ENCODE measurements at places on chromosomes 6 and 20.

DNA sequence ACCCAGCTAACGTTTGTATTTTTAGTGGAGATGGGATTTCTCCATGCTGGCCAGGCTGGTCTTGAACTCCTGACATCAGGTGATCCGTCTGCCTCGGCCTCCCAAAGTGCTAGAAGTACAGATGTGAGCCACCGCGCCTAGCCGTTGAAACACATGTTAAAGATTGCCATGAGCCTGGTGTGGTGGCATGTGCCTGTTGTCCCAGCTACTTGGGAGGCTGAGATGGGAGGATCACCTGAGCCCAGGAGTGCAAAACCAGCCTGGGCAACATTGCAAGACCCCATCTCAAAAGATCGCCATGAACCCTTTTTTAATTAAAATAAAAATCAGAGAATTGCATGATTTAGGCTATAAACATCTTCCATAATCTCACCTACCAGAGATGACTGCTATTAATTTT lies 2.7 kb downstream of the EFCAB8 start:
- no peak overlapping the region for H3K4me3 ChIP-seq
- peaks cover 18% of the 10 kb centered on the region for H3K36me3 ChIP-seq
- H3K4me1 ChIP-seq: no peaks in the 10 kb centered on the region
- no peak for ATAC-seq

DNA sequence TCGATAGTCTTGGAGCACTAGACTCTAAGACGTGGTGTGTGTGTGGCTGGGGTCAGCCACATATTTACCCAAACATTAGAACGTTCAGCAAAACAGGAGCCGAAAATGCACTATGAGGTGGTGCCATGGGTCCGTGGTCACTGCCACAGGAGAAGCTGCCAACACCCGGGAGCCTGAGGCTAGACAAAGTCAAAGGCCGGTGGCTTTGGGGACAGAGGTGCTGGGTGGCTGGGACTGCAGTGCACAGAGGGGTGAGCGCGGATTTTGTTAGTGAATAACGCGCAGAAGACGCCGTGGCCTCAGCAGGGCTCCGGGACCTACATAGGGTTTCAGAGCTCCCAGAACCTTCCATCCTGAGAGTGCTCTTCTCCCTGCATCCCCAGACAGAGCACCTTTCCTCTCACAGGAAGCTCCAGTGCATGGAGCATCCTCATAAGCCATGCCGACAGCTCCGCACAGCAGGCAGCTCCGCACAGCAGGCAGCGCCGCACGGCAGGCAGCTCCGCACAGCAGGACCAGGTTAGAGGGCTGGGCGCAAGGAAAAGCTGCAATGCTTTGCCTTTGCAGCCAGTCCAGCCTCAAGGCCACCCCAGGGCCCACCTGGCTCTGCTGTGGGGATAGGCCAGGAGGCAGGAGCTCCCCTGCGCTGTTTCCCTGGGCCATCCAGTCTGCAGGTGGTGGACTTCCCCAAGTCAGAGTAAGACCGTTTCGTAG lies 304.1 kb downstream of the TAF4 start:
- H3K4me1 ChIP-seq: no peaks in the 10 kb centered on the region
- H3K4me3 ChIP-seq: no peak overlapping the region
- H3K27me3 ChIP-seq: peaks cover 7% of the 10 kb centered on the region
- no peak overlapping the region for H3K27ac ChIP-seq
- ATAC-seq: no peak
- no peaks in the 10 kb centered on the region for H3K36me3 ChIP-seq

- H3K4me1 ChIP-seq: peaks cover 24% of the 10 kb centered on the region
- no peaks in the 10 kb centered on the region for H3K36me3 ChIP-seq
- H3K27me3 ChIP-seq: no peaks in the 10 kb centered on the region
- H3K27ac ChIP-seq: peak overlapping the region; percentile 92
- no peak for ATAC-seq
Observed at GRCh38 chr6:110590821-110591351, 114.5 kb upstream of the SLC22A16 start.

DNA sequence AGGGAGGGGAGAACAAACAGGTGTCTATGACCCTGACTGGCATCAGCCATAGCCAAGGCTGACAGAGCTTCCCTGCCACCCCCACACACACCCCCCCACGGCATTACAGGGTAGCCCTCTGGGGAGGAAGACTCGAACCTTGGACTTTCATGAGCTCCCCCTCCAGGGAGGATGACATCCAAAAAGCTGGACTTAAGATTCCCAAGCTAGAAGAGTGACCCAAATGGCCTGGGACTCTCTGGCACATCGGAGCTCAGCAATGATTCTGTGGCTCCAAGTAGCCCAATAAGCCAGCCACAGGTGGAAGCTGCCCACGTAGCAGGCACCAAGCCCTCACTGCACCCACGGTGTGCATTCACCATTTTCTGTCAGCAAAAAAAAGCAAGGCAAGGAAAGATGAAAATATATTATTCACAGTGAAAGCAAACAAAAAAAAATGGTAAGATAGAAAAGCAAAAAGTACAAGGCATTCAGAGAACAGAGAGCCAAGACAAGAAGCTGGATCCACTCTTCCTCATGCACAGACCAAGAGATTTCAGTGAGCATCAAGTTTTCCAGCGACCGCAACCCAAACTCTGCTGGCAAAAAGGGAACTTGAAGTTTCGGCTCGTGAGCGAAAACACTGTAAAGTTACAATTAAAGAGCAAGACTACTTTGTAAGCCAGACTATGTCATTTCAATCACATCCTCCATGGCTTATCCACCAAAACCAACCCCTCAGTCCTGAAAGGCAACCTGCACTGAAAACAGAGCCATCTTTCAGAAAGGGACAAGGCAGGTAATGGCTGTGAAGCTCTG lies 10.9 kb downstream of the JAG1 start:
- ATAC-seq: no peak
- H3K4me1 ChIP-seq: peaks cover 8% of the 10 kb centered on the region
- H3K27ac ChIP-seq: no peak overlapping the region

- no peak overlapping the region for H3K27ac ChIP-seq
- H3K27me3 ChIP-seq: no peaks in the 10 kb centered on the region
- no peak for ATAC-seq
- H3K4me3 ChIP-seq: no peak overlapping the region
Observed at GRCh38 chr6:48176645-48177308, 65.8 kb upstream of the PTCHD4 start.

DNA sequence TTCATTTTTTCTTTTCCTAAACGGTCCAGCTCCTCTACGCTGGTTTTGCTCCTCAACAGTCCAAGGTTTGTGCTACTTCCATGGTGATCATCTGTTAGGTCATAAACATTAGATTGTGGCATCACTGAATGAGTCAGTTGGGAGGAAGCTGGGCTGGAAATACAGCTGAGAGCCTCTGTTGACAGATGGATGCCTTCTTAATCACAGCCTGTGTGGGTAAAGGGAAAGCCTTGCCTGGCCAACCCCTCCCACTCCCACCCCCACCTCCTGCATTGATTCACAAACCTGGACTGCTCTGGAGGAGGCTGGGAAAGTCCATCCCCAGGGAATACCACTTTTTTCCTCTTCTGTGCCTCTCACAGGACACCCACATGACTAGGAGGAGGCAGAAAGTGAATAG lies 180.6 kb upstream of the CCN2 start:
- H3K36me3 ChIP-seq: no peaks in the 10 kb centered on the region
- no peak overlapping the region for H3K27ac ChIP-seq
- H3K27me3 ChIP-seq: peaks cover 22% of the 10 kb centered on the region
- peaks cover 29% of the 10 kb centered on the region for H3K4me1 ChIP-seq
- ATAC-seq: peak; percentile 55
- no peak overlapping the region for H3K4me3 ChIP-seq

GRCh38 chr6:4858194-4859015 lies 82.2 kb downstream of the CDYL start:
- H3K27me3 ChIP-seq: no peaks in the 10 kb centered on the region
- no peak for ATAC-seq
- no peak overlapping the region for H3K27ac ChIP-seq
- no peak overlapping the region for H3K4me3 ChIP-seq

DNA sequence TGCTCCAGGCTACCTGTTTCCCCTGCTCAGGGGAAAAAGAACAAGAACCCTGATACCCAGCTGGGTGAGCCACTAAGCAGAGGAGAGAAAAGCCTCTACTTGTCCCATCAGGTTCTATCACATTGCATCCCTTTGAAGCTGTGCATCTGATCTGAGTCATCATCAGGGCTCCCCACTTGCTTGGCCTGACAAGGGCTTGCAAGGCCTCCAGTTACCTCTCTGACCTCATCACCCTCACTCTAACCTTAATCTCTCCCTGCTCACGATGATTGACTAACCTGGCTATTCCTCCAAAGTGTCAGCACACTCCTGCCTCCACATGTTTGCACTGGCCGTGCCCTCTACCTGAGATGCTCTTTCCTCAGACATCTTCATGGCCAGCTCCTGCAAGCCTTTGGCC lies 309.5 kb upstream of the CHD6 start:
- H3K27me3 ChIP-seq: peaks cover 10% of the 10 kb centered on the region
- no peaks in the 10 kb centered on the region for H3K36me3 ChIP-seq
- H3K4me3 ChIP-seq: no peak overlapping the region
- H3K4me1 ChIP-seq: no peaks in the 10 kb centered on the region
- no peak for ATAC-seq

DNA sequence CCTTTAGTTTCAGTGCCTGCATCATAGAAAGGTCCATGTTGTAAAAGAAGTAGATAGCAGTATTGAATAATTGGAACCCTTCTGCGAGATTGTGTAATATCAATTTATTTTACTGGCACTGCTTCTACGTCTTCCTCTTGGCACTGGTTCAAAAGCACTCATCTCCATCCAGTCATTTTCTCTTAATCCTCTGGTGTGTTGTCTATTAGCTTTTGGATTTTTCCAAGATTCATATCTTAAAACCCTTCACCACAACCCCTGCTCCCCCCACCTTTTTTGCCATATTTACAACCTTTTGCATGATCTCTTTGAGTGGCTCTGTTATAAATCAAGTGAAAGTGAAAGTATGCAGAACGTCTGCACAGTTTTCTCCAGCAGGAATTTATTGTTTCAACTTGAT lies 76.6 kb upstream of the HSF2 start:
- ATAC-seq: no peak
- H3K4me1 ChIP-seq: peaks cover 17% of the 10 kb centered on the region
- no peaks in the 10 kb centered on the region for H3K36me3 ChIP-seq
- peak overlapping the region; percentile 71 for H3K4me3 ChIP-seq
- no peaks in the 10 kb centered on the region for H3K27me3 ChIP-seq
- peak overlapping the region; percentile 63 for H3K27ac ChIP-seq

DNA sequence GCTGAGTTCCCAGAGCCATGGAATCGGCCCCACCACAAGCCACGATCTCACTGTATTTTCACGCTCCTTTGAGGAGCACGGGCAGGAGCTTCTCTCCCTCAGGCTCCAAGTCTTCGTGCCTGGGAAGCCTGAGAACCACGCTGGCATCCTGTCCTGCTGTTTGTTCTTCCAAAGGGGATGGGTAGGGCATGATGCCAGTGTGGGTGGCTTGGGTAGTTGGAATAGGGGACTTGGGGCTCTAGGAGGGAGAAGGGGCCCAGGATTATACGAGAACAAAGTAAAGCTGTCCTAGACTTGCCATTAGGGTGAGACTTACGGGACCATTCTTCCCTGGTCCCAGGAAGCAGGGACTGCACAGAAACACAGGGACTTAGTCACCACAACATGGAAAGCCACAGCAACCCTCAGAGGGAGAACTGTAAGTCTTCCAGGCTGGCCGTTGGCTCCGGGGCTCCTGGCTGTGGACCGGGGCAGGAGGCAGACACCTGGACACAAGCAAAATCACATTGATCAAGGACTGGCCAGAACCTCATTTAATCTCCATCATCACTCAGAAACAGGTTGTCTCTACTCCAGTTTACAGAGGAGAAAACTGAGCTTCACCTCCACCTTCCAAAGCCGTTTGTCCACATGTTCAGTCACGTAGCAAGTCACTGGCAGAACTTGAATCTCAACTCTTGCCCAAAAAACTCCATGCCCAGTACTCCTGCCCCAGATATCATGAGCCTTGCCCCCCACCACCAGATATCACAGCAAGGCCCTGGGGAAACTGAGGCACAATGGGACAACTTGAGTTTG lies 1.3 kb downstream of the CCN5 start:
- no peaks in the 10 kb centered on the region for H3K36me3 ChIP-seq
- no peak for ATAC-seq
- no peak overlapping the region for H3K27ac ChIP-seq
- H3K4me3 ChIP-seq: no peak overlapping the region

DNA sequence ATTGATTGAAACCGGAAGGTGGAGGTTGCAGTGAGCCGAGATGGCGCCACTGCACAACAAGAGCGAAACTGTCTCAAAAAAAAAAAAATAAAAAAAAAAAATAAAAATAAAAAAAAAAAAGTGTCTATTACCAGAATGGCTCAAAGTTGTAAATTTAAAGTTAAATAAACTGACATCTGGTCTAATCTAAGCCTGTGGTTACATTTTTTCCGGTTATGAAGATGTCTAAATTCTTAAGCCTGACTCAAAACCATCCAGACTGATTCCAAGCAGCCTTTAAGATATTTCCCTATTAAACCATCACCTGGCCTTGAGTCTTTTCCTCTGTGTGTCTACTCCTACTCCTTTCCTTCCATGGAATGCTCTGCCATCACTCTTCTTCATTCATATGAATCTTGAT lies 371.7 kb upstream of the RUNX2 start:
- H3K4me1 ChIP-seq: peaks cover 7% of the 10 kb centered on the region
- no peak for ATAC-seq
- peaks cover 35% of the 10 kb centered on the region for H3K36me3 ChIP-seq
- H3K27ac ChIP-seq: no peak overlapping the region

- H3K27ac ChIP-seq: no peak overlapping the region
- no peak for ATAC-seq
- H3K4me3 ChIP-seq: no peak overlapping the region
- peaks cover 11% of the 10 kb centered on the region for H3K27me3 ChIP-seq
Observed at GRCh38 chr6:125246566-125246965, 55.2 kb downstream of the HDDC2 start.

GRCh38 chr6:40194447-40195170 lies 260.3 kb upstream of the MOCS1 start:
- no peak overlapping the region for H3K4me3 ChIP-seq
- no peak for ATAC-seq
- H3K27me3 ChIP-seq: peaks cover 6% of the 10 kb centered on the region
- no peaks in the 10 kb centered on the region for H3K4me1 ChIP-seq
- H3K27ac ChIP-seq: no peak overlapping the region
- no peaks in the 10 kb centered on the region for H3K36me3 ChIP-seq

DNA sequence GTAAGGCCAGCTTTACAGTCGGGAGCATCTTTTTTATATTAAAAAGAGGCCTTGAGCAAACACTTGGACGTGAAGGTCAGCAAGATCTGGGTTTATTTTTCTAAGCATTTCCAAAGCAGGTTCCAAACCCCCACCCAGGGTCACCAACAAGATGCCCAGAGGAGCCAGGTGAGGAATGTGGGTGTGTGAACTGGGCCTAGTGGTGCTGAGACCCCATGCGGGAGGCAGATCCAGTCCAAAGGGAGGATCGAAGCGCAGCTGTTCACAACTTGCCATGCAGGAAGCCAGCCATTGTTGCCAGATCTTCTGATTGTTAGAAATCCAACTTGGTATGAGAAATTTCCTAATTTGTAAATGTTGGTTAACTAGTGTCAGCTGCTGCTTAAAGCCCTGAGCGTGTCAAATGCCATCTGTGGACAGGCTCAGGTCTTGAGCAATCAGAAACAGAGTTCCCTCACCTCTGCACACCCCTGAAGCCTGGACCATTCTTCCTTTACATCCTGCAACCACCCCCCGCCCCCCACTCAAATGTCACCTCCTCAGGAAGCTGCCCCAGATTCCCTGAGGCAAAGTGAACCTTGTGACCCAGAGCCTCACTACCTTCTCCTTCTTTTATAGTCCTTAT lies 46.5 kb downstream of the NFATC2 start:
- peaks cover 80% of the 10 kb centered on the region for H3K4me1 ChIP-seq
- no peak overlapping the region for H3K4me3 ChIP-seq
- no peak for ATAC-seq
- H3K36me3 ChIP-seq: peaks cover 45% of the 10 kb centered on the region
- H3K27ac ChIP-seq: peak overlapping the region; percentile 77
